Endothelial cell (in vitro differentiated cells): ENCODE measurements at places on chromosomes 12 and 14. TPM values are rescaled to one million over a fixed set of nuclear protein-coding genes. Genes with fewer than 3 reads are reported as not detected.
A peak's percentile ranks its signal among the peaks of the same experiment; 100 is the strongest.

- DNase-seq = no peak
Measured at GRCh38 chr14:56358851-56359614, 220.6 kb upstream of the TMEM260 start.

DNA sequence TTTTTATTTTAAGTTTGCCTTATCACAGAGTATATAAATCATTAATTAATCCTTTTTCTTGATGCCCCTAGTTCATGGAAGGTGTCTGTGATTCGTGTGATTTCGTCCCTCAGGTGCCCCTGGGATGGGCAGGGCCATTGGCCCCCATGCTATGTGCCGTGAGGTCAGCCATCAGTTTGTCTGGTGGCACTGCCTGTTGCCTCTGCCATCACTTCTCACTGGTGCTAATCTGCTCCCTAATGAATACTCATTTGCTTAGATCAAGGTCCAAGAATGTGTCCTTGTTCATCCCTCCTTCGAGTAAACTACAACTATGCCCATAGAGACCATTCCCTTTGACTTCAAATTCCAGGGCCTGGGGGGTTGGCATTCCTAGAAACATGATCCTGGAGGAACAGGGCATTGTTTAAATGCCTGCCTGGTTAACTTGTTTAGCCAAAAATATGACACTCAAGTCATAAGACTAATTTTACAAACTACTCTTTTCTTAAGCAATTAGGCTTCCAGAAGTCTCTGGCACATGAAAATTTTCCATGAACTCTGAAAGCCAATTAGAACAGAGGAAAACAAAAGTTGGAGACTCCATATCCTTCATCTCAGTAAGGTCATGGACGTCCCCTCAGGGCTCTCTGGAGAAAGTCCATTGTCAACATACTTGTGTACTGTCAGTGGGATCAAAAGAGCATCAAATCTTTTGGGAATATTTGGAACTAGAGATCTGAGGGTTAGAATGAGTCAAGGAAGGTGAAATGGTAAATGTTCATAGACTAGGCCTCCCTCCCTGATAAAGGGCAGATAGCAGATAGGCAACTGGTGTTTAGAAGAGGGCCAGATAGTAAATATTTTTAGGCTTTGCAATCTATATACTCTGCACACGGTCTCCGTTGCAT lies 90.9 kb upstream of the PLXNC1 start:
- DNase-seq = no peak

DNA sequence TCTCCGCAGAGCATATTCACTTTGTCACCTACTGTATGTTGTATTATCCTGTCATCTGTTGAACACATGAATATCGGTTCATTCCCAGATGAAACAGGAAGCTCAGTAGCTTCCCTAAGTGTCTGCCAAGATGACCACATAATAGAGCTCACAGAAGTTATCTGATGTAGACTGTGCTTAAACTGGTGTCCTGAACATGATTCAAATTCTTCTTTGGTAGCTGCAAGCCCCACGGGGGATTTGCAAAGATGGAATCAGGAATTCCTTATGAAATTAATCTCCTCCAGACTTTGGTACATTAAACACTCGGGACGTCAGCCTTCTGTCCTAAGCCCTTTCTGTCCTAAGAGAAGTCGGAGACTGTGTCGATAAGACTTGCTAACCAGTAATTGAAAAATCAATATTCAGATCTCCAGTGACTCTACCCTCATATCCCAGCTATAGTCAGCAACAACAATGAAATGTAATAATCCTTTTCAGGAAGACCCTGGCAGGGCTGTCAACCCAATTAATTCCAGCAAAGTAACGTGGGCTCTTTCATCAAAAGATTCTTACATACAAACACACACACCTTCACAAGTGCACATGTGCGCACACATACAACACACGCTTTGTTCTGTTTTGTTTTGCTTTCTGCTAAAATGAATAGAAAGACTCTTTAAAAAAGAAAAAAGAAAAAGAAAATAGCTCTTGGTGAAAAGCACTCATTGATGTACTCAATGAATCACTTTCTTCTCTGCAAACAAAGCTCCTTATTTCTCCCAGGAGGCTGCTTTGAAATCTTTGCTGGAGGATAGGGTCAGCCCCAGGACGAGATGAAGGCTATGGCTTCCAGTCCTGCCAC lies 127.2 kb downstream of the RIMBP2 start:
- DNase-seq = no peak

GRCh38 chr12:68538726-68539614 lies 71.7 kb upstream of the RAP1B start:
- DNase-seq = no peak

GRCh38 chr12:114263056-114263805 lies 142.7 kb downstream of the TBX5 start:
- no peak for DNase-seq

DNA sequence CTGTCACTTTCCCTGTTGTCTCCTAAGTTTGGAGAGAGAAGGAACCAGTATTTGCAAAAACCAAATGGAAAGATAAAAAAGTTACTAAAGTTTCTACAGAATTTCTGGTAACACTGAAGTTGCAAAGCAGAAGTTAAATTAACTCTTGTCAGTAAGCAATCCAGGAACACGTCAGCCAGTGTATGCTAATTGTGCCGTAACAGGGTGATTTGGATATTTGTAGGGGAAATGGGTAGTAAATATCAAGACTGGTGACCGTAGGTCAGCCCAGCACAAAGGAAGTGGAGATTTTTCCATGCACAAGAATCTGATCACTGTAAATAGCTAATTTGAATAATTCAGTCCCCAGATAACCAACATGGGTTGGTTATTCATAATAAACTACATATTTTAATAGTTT lies 2.3 kb downstream of the CDKN1B start:
- no peak for DNase-seq

DNA sequence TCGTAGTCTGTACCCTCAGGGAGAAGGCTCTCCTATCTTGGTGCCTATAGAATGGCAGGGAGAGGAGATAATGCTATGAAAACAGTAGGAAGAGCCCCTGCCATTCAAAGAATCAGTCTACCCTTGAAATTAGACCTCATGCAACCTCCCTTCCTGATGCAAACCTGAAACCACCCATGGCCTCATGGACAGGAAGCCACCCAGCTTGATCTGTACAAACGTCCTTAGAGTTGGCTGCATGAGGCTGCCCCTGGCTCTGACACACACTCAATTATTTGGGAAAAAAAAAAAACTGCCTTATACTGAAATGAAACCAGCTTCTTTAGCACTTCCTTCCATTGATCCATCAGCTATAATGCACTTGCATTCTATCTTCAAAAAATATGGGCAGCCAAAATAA lies 116.6 kb upstream of the BCL2L14 start:
- DNase-seq = no peak

GRCh38 chr12:1593174-1594005 lies 991 bp downstream of the FBXL14 start:
- DNase-seq = peak; percentile 28

- DNase-seq = peak; percentile 51
Measured at GRCh38 chr14:24334431-24335291, at the start of gene ADCY4. ADCY4 (minus strand) TSS chr14:24335071; CDS start chr14:24334652, 419 bp downstream.

GRCh38 chr14:52015411-52016030 lies 26.2 kb downstream of the RTRAF start:
- peak; percentile 54 for DNase-seq

- no peak for DNase-seq
Measured at GRCh38 chr12:94988471-94988870, 15.0 kb downstream of the NDUFA12 start.

GRCh38 chr12:75479963-75480461 lies 543 bp upstream of the GLIPR1 start:
- no peak for DNase-seq

DNA sequence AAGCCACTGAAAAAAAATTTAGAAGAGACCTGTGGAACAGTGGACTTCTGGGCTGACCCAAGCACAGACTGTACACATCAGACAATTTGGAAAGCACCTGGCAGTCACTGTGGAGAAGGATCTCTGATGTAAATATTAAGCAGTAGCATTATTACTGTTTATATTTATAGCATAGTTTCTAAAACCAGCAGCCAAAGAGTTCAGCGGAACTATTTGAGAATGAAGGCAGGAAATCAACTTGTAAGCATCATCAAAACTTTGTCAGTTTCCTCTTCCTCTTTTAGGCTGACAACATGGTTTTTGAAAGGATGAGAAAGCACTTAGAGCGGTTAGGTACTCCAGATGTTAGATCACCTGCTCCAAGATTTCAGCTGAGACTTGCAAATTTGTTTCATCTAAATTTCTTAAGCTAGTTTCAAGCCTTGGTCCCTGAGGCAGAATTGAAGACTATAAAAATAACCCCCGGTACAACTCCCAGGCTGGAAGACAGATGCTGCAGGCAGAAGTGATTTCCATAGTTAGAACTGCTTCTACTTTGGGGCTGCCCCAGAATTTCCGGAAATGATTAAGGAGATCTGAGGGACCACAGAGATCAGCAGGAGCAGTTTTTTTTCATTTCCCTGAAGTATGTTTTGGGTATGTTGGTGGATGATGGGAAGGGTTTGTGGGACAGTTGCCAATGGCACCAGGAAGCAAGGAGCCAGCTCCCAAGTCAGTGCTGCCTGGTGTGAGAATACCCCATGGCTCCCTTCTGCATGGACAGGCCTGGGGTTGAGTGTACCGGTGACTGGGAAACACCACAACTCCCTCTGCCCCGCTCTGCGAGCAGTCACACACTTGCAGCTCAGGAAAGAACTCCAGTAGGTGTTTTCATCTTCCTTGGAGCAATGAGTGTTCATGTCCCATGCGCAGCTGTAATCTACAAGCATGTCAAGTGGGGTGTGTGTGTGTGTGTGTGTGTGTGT lies 354.5 kb downstream of the NUAK1 start:
- no peak for DNase-seq

- DNase-seq = no peak
Measured at GRCh38 chr14:81434230-81434629, 34.1 kb upstream of the STON2 start.

GRCh38 chr12:27101290-27101689 lies 18.9 kb upstream of the C12orf71 start:
- no peak for DNase-seq

GRCh38 chr12:40993158-40993557 lies 195.0 kb upstream of the PDZRN4 start:
- DNase-seq = no peak

DNA sequence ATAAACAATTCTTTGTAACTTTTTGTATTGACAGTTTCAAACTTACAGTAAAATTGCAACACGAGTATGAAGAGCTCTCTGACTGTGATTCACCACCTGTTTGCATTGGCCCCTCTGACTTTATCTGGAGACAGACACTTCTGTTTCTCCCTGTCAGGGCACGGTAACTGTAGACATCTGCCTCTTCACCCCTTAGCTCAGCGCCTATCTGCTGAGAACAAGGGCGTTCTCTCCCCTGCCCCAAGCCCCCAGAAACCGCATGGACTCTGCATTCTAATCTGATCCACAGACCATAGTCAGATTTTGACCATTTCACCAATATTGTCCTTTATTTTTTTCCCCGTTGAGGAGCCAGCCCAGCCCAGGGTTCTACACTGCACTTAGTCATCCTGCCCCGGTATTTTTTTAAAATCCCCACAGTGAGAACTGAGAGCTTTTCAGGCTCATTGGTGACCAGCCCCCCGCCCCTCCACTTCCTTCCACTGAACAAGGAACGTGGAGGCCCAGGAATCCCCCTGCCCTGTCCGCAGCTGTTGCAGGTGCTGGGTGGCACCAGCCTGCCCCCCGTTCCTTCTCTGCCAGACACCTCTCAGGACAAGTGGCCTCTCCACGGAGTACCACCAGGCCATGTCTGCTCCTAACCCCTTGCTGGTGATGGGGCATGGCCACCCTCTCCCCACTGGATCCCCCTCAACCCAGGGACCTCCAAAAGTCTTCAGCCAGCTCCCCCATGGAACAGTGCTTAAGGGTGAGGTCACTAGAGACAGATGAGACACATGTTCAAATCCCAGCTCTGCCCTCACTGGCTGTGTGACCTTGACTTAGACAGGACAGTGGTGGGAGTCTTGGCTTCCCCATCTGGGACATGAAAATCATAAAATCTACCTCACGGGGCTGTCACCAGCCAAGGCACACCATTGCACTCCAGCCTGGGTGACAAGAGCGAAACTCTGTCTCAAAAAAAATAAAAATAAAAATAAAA lies 11.2 kb downstream of the RHOF start:
- DNase-seq = no peak

DNA sequence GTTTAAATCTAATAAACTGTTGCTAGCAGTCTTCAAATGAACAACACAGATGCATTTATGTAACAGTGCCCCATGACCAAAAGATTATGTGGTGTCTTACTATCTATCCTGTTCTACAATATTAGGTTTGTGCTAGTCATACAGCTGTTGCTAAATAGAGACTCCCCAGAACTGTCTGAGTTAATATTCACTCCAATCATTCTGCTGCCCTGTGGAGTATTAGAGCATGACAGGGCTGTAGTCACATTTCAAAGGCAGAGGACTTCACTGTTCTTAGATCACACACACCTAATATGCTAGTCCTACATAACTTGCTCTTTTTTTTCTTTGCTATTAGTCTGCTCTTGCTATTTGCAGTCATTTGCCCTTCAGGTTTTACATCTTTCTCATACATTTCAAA lies 157.6 kb upstream of the MDGA2 start:
- no peak for DNase-seq

DNA sequence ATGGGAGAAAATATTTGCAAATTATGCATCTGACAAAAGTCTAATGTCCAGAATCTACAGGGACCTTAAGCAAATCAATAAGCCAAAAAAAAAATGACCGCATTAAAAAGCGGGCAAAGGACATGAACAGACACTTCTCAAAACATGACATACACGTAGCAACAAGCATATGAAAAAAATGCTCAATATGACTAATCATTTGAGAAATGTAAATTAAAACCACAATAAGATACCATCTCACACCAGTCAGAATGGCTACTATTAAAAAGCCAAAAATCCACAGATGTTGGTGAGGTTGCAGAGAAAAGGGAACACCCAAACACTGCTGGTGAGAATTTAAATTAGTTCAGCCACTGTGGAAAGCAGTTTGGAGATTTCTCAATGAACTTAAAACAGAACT lies 16.1 kb downstream of the PAWR start:
- no peak for DNase-seq

DNA sequence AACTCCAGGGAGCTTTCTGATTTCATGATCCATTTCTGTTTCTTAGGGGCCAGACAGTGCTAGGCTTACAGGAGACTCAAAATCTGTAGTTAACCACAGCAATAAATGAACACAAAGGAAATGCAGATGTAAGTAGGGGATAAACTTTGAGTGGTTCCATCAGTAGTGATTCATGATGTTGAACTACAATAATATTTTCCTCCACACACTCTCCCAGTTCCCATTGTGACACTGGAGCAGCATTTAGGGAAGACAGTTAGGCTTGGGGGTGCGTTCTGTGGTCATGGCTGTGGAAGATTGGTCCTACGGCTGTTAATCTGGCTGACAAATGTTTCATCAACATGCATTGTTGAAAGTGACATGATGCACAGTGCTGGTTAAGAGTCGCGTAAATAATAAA lies 66.9 kb downstream of the HMGA2 start:
- no peak for DNase-seq

The KTN1 gene
- total RNA-seq = 220 TPM

The RPL6 gene
- 1,436 TPM for total RNA-seq

The TXNRD1 gene
- total RNA-seq = 105 TPM

The FGF6 gene
- not detected for total RNA-seq

The KRT81 gene
- total RNA-seq = not detected

The FSCB gene
- not detected for total RNA-seq
